ENCODE measurements at places on chromosomes 6 and 20. TPM values are rescaled to one million over a fixed set of nuclear protein-coding genes. Genes with fewer than 3 reads are reported as not detected.

NMBR gene
- total RNA-seq, result not detected

DNA sequence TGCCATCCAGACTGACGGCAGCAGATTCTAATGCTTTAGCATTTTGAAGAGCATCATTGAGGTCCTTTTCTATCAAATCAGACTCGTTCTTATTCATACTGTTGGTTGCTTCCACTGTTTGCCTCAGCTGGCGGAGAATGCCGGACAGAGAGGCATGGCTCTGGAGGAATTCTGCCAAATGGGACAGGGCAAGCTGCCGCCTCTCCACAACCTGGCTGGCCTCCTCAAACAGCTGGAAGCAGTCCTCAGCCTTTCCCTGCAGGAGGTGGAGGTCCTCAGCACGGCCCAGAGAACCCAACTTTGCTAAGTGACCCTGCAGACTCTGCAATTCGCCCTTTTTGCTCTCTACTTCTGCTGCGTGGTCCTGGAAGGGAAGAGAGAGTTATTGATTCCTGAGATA is 220.5 kb downstream of the SYNE1 start:
- no peak overlapping the region for H3K4me3 ChIP-seq
- DNase-seq, result no peak
- H3K27me3 ChIP-seq, result peaks cover 8% of the 10 kb centered on the region
- H3K36me3 ChIP-seq, result no peaks in the 10 kb centered on the region
- H3K4me1 ChIP-seq, result no peaks in the 10 kb centered on the region

DNA sequence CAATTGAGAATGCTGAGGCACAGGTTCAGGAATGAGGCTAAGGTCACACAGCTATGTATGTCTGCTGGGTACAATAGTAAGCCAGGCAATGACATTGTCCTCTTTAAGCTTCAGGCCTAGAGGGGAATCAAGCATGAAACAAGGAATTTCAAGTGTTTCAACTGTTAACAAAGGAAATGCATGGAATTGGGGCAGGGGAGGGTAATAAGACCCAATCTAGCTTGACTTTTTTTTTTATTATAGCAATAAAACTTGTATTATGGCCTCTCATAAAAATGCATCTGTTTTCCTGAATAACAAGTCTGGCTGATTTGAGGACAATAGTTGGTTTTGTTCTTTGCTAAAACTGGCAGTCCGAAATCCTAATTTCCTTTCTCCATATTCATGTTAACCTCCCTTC is 336.7 kb downstream of the CBLN4 start:
- no peaks in the 10 kb centered on the region for H3K4me1 ChIP-seq
- no peak for DNase-seq
- H3K27ac ChIP-seq, result no peak overlapping the region
- H3K27me3 ChIP-seq, result no peaks in the 10 kb centered on the region

GRCh38 chr6:49087369-49087768 is 375.7 kb downstream of the MMUT start:
- no peak overlapping the region for H3K4me3 ChIP-seq
- H3K27ac ChIP-seq, result no peak overlapping the region

DNA sequence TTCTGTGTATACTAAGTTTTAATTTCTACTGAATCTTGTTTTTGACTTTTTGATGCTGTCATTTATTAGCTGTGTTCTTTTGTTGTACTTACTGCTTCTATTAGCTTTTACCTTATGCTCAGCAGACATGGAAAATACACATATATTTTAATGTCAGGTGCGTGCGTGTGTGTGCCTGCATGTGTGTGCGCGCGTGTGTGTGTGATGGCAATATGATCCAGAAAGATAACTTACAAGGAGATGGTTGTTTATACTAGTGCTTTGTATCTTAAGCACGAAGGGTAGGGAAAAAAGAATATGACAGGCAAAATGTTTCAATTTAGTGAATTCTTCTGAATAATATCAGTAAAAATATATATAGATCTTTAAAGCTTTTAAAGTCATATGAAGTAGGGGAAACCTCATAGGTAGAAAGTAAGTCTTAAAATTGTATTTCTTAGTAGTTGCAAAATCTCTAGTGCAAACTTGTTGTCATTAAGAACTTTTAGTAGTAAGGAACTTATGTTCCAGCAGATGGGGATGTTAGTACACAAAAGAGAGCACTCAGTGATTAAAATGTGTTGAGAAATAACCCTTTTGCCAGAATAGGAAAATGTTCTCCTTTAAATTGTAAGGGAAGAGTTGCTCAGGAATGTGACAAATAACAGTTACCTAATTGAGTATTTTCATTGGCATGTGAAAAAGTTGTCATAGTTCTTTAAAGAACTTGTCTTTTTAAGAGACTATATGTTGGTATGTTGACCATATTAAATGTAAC is 13.2 kb downstream of the QKI start:
- no peaks in the 10 kb centered on the region for H3K27me3 ChIP-seq
- DNase-seq, result no peak
- no peak overlapping the region for H3K27ac ChIP-seq
